ENCODE measurements at places on chromosomes 13 and 19. TPM values are rescaled to one million over a fixed set of nuclear protein-coding genes. Genes with fewer than 3 reads are reported as not detected.

The NKG7 gene
- total RNA-seq: 8.9 TPM

The KLK3 gene
- not detected for total RNA-seq

The DACT3 gene
- 22.2 TPM for total RNA-seq

The FFAR1 gene
- not detected for total RNA-seq

The SERPINE3 gene
- total RNA-seq: 0.31 TPM

The ACP5 gene
- total RNA-seq: 19.7 TPM

The MRPS31 gene
- 21.1 TPM for total RNA-seq

The PRSS57 gene
- total RNA-seq: not detected
